ENCODE measurements at places on chromosomes 7 and 10.

GRCh38 chr10:16832351-16833080 is 15.3 kb upstream of the RSU1 start:
- DNase-seq: peak; percentile 96

- no peak for DNase-seq
These were observed 545.7 kb downstream of the LRMDA start for GRCh38 chr10:75977139-75977538.

GRCh38 chr7:106618480-106618879 is 42.5 kb downstream of the CCDC71L start:
- DNase-seq: peak; percentile 84

DNA sequence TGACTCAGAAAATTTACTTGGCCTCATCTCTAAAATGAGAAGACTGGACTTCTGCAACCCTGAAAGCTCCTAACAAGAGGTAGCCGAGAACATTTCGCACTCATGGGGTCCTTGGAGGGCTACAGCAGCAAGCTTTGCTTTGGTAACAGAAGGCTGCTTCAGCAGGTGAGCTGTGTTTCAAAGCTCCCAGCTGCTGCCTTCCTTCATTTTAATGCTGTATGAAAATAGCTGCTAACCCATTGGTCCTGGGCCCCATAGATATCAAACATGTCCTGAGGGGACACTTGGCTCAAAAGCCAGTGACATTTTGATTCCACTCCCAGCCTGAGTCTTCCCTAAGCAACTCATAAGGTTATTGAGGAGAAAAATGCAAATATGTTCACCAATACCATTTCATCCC is 14.3 kb upstream of the MALSU1 start:
- no peak for DNase-seq

- no peak for DNase-seq
These were observed 89.9 kb downstream of the APBB1IP start for GRCh38 chr10:26528048-26528447.

DNA sequence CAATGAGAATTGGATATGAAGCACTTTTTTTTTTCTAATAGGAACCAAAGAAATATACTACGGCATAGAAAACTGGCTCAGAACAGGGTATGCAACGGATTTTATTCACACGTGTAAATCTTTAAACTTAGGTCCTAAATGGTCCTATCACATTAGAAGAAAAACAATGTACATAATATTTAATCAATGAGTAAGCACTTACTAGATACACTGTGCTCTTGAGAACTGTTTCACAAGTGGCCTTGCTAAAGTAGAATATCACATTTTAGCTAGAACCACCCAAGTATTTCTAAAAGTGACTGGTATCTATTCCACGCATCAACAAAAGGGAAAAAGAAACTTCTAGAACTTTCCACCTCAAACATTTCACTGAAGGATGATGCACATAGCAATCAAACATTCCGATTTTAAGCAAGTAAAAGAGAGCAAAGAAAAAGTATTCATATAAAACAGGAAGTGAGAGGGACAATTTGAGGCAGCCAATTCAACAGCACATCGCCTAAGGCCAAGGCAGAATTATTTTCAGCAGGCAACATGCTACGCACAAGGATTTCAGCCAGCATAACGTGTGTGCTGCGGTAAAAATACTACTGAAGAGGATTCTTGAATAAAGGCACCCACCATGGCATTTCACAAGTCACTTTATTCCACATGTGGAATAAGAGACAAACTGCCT is 55.8 kb downstream of the PARD3 start:
- DNase-seq: no peak

DNA sequence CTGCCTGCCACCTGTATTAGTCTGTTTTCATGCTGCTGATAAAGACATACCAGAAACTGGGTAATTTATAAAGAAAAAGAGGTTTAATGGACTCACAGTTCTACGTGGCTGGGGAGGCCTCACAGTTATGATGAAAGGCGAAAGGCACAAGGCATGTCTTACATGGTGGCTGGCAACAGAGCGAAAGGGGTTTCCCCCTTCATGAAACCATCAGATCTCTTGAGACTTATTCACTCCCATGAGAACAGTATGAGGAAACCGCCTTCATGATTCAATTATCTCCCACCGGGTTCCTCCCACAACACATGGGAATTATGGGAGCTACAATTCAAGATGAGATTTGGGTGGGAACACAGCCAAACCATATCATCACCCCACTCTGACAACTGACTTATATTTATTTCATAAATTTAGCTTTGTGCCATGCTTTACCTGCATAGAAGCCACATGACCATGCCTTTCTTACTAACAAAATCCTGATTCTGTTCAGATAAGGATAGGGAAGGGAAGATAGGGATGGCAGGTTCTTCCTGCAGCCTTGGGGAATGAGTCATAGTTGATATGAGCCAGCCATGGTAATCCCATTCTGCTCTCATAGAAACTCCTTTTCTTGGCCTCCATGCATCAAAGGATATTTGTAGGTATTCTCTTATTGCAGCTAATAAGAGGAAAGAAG is 191.3 kb upstream of the AGK start:
- no peak for DNase-seq

DNA sequence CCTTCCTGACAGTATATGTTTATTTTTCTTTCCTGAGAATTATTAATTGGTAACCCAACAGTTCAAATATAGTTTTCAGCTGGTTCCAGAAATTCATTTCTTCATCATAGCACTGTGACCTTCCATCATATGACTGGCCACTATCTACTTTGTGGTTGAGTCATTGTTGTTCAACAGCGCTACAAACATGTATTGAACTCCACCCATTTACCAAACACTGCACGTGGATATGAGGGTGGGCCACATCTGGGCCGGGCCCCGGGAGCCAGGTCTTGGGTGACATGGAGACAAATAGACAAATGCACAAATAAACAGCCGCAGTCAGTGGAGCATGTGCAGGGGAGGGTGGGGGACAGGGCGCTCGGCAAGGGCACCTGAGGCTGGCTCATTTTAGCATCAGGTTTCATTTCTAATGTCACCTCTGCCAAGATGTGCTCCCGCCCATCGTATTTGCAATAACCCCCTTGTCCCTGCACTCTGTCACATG is 24.0 kb upstream of the EEPD1 start:
- no peak for DNase-seq

DNA sequence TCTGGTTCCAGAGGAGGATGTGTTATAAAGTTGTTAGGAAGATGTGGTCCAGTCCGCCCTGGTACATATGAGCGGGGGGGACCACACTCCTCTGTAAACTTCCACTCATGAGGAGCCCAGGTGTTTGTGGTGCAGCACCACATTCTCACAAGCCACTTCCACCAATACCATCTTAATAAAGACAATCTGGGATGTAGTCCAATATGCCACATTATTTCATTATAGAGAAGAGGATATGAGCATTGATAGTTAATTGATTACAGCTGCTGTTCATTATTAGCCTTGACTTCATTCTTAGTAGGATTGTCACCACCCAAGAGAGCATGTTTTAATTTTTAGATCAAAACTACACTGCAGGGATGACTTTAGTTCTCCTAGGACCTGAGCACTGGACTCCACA is 40.5 kb downstream of the ERCC6 start:
- DNase-seq: peak; percentile 36

DNA sequence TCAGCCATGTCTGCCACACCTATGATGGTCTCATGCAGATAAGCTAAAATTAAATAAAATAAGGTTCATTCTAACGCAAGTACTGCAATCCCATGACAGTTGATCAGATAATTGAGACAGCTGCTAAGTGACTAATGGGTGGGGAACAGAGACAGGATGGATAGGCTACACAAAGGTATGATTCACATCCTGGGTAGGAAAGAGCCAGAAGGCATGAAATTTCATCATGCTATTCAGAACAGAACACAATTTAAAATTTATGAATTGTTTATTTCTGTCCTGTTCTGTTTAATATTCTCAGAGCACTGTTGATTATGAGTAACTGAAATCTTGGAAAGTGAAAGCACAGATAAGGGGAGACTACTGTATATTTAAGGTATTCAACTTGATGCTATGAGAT is 381.8 kb upstream of the SORCS1 start:
- peak; percentile 61 for DNase-seq

DNA sequence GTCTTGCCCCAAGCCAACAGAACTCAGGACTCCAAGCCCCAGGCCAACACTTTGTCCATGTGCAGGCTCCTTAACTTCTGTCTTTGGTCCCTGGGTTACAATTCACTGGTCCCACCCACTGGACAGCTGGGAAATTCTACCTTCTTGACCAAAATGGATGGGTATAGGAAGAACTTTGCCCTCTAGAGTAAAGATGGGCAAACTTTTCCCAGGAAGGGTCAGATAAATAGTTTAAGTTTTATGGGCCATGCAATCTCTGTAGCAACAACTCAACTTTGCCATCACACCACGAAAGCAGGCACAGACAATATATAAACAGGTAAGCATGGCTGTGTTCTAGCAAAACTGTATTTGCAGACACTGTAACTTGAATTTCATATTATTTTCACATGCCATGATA is 147.1 kb downstream of the PLXNA4 start:
- DNase-seq: no peak

- no peak for DNase-seq
These were observed 36.4 kb downstream of the ZNF438 start for GRCh38 chr10:30995081-30995770.

- peak; percentile 99 for DNase-seq
These were observed 106.0 kb downstream of the CUBN start for GRCh38 chr10:17023386-17024298.

DNA sequence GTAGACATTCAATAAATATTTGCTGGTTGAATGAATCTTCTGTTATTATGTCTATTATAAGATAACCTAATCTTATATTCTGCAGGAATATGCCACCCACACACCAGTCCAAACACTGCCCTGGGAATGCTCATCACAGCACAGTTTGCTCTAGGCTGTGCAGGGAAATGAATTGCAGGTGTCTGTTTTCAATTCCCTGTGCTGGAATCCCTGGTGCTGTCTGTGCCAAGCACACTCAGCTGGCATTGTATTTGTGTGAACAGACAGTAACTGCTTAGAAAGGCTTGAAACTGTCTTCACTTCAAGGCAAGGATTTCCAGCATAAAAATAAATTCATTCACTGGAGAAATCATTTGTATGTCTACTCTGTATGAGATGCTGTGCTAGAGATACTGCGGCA is 20.2 kb downstream of the ATOH7 start:
- DNase-seq: no peak

DNA sequence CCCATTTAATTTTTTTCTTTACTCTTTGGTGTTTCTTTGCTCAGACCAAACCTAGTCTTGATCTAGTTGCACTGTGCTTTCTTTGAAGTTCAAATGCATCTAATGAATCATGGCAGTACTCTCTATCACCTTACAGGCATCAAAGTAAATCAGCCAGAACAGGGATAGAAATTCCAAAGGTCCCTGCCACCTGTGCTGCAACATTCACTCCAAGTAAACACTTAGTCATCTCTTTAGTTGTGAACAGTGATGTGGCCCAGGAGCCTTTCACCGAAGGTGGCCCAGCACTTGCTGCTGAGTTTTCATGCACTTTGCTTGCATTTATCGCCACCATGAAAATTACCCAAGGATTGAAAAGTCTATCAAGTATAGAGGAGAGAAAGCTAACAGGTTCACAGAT is 314.1 kb upstream of the ETV1 start:
- no peak for DNase-seq

DNA sequence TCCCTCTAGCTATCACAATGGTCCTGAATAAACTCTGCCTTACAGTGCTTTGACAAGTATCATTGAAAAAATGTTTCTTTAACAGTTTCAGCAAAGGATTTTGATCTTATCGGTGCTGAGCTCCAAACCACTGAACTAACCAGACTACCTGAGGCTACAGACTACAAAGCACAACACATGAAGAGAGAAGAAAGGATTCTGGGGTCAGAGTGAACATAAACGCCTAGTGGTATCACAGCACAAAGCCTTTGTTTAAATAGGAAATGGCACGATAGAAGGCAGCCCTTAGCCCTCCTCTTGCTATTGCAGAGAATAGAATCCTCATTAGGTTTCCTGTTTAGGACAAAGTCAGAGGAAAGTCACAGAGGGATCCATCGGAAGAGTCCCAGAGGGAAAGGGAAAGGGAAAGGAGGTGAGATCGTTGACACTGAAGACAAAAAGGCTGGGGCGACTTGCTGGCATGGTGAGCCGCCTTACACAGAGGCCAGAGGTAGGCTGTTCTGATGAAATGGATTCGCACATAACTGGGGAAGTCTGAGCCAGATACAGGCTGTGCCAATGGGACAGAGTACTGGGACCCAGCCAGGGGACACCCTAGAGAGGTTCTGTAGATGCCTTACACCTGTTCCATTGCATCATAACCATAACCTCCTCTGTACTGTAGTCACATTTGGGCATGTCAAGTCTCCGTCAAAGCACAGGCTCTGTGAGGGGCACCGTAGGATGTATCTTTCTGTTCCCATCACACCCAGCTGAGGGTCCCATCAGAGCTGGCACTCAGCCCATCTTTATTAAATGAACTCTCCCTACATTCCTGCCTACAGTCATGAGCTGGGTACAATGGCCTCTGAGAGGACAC is 71.5 kb downstream of the XPNPEP1 start:
- DNase-seq: no peak

GRCh38 chr7:88337572-88337971 is 30.9 kb upstream of the STEAP4 start:
- DNase-seq: peak; percentile 56

- no peak for DNase-seq
These were observed 204.0 kb downstream of the MAD1L1 start for GRCh38 chr7:2028733-2029132.

DNA sequence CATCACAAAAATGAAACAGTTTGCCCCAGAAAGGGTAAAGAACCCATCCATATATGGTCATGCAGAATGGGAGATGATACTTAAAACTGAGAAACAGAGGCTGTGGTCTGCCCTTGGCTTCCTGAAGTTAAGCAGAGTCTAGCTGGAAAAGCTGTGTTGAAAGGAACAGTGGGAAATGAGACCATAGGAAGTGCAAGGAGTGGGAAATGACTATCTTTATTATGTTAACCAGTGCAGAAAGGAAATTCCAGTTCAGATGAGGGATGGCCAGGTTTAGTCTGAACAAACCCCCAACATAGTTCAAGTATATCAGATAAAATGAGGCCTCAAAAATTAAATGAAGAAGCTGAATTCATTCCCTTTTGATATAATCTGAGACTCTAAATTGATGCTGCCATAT is 112.2 kb upstream of the TARP start:
- no peak for DNase-seq
